ENCODE measurements at places on chromosomes 16 and 17.

GRCh38 chr17:14011740-14012405 is 57.4 kb upstream of the COX10 start:
- no peak for DNase-seq

DNA sequence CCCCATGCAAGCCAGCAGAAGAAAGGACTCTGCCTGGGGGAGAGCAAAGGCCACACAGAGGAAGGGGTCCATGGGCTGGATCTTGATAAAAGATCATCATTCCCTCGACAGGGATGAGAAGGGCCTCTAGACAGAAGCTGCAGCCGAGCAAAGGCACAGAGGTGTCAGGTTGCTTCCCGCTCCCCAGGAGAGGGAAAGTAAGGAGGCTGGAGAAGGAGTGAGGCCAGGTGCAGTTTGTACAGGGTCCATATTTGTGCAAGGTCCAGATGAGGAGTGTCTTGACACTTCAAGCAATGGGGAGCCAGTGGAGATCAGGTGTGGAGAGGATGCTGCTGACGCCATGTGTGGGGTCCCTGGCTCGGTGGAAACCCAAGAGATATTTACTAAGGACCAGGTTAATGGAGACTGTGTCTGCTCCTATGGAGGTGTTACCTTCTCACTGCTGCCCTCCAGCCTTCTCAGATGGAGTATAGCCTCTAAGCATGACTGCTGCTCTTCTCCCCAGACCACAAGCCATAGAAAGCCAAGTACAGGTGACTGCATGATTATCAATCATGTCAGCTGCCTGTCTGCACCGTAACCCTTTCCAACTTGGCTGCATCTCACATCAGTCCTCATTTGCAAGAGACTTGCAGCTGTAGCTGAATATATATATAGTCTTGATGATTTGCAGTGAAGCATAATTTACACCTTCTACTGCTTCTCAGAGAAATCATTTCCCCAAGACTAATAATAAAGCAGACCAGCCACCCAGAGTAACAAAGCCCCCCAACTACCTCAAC is 21.1 kb downstream of the GAS7 start:
- DNase-seq = no peak

DNA sequence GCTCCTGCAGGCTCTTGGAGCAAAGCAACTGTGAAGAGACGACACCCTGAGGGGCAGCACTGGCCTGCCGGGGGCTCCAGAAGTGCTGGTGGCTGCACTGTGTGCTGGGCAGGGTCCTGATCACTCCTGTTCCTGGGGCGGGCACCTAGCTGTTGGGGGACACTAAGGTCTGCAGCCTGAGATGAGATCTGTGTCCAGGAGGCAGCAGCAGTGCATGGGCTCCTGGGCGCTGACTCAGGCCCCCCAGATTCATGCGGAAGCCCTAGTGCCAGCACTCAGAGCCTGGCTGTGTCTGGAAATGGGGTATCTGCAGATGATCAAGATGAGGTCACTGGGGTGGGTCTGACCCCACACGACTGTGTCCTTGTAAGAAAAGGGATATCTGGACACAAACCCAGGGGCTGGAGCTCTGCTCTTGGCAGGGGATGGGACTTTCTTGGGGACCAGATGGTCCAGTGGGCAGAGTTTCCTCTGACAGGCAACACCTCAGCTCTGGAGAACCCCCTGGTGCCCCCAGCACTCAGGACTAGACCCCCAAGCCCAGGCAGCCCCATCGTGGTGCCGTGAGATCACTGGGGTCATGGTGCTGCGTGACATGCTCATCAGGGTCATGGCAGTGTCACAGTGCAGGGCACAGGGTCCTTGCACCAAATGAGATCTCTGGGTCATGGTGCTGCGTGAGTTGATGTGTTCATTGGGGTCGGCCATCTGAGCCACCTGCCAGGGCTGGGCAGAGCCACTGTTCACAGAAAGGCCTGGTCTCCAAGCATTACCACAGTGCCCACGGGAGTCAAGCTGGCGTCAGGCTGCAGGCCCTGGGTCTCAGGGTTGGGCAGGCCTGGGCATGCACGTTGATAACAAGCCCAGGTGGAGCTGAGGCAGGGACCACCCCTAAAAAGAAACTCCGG is 9.5 kb downstream of the FAAP100 start:
- DNase-seq = no peak

DNA sequence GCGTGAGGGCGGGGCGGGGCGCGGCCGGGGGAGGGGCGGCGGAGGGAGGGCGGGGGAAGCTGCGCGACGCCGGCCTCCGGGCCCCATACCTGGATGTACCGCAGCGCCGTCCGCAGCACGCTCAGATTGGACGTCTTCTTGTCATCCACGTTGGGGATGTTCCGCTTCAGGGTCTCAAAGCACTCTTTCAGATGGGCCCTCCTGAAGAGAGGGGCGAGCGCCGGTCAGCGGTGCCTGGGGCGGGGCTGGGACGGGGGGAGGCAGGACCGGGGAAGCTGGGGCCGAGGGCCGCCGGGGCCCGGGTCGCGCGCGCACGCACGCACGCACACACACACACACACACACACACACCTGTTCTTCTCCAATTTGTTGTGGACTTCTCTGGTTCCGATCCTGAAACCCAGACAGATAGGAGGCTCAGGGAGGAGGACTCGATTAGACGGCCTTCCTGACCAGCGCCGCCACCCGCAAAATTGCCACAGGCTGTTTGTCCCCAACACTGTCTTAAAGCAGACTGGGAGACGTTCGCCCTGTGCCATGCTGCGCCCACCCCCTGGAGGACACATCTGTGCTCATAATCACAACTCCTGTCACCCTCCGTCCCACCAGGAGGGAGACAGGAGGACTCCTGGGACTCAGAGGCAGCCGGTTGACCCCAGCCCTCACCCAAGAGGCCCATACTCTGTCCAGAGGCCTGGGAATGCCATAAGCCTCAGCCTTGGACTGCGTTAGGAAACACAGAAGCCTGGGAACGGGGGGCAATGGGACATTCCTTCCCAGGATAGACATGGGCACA is 6.7 kb downstream of the MNT start:
- DNase-seq = no peak

DNA sequence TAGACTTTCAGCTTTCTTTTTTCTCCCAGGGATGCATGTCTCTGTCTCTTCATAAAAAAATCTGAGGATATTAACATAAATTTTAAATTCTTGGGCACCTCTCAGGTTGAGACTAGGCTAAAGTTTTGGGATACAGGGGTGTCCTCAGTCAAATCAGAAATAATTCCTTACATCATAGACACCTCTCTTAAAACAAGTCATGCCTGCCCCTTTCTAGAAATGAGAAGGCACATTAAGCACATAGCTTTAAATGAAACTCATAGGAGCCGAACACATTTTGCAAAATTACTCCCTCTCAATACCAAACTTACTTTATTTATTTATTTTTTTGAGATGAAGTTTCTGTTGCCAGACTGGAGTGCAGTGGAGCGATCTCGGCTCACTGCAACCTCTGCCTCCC is 67.3 kb upstream of the BCAR1 start:
- no peak for DNase-seq

DNA sequence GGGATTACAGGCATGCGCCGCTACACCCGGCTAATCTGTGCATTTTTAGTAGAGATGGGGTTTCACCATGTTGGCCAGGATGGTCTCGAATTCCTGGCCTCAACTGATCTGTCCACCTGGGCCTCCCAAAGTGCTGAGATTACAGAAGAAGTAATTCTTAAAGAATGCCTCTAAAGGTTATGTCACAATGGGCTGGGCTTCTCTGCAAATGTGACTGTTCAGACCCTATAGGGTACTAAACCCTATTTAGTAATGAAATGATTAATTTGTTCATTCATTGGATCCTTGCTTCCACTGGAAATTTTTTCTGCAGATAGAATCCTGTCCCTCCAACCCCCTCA is 108.8 kb upstream of the CORO6 start:
- no peak for DNase-seq

DNA sequence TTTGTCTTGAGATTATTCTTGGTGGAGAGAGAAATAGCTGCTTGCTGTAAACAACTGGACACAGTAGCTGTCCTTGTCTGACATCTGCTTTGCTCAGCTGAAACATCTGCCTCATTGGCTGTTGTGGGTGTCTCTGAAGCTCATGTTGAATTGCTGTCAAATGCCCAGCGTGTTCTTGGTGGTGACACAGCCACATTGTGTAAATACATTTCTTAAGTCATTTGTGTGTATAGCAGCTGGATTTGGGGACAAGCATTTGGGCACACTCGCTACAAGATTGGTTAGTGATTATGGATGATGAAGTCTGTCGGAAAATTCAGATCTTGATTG is 5.3 kb downstream of the FAM234A start:
- no peak for DNase-seq

- DNase-seq = no peak
These were observed 49.1 kb downstream of the PHLPP2 start for GRCh38 chr16:71675380-71675779.

GRCh38 chr16:75820672-75821071 is 94.4 kb upstream of the CPHXL start:
- DNase-seq = no peak

DNA sequence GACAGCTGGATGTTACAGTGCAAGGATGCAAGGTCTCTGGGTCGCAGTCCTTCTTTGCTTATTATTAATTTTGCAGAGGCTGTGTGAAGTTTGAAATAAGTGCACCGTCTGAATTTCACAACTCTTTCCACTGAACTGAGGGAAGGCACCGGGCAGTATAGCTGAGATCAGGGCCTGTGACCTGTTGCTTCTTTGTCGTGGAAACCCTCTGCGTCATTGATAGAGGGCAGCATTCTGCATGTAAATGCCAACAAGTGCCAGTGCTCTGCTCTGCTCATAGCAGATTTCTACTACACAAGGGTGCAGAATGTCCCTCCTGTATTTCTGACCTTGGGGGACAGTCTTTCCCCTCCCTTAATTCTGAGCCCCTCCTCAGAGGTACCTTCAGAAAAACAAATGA is 26.0 kb downstream of the CD300LF start:
- DNase-seq = no peak

GRCh38 chr17:40633871-40634270 is 13.7 kb downstream of the SMARCE1 start:
- DNase-seq = no peak

- DNase-seq = no peak
These were observed 211.8 kb downstream of the SNX29 start for GRCh38 chr16:12188061-12188934.

DNA sequence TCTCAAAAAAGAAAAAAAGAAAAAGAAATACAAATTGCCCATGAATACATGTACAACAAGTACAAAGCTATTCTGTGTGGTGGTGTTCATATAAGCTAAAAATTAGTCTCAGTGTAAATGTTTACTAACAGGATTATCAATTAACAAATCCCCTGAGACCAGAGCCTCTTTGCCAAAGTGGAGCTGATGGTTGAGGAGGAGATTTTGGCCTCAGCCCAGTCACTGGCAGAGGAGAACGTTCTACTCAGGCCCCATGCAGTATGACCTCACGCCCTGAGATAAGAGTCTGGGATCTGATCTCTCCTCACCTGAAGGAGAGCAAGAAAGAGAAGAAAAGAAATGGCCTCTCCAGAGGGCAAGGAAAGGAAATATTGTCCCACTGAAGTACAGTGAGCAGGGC is 35.5 kb upstream of the NOL11 start:
- peak; percentile 24 for DNase-seq

DNA sequence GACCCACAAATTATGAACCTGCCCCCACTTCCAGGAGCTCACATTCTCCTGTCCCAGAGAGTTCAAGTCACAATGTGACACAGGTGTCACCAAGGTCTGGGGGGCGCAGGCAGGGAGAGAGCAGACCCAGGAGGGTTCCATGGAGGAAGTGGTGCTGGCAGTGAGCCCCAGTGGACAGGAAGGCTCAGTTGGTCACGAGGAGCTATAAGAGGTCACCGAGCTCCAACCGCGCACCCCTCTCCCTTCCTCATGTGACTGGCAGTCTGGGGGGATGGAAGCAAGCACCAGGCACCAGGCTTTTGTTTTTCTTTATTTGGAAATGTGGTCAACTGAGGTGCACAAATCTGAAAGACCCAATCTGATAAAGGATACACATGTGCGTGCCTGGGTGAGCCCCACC is 2.5 kb downstream of the ITGAD start:
- DNase-seq = no peak

GRCh38 chr17:77227461-77228240 is 86.9 kb downstream of the SEC14L1 start:
- DNase-seq = no peak

DNA sequence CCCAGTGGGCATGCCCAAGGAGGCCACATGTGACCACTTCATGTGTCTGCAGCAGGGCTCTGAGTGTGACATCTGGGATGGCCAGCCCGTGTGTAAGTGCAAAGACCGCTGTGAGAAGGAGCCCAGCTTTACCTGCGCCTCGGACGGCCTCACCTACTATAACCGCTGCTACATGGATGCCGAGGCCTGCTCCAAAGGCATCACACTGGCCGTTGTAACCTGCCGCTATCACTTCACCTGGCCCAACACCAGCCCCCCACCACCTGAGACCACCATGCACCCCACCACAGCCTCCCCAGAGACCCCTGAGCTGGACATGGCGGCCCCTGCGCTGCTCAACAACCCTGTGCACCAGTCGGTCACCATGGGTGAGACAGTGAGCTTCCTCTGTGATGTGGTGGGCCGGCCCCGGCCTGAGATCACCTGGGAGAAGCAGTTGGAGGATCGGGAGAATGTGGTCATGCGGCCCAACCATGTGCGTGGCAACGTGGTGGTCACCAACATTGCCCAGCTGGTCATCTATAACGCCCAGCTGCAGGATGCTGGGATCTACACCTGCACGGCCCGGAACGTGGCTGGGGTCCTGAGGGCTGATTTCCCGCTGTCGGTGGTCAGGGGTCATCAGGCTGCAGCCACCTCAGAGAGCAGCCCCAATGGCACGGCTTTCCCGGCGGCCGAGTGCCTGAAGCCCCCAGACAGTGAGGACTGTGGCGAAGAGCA is 4.4 kb downstream of the WFIKKN2 start:
- DNase-seq = no peak

- peak; percentile 88 for DNase-seq
These were observed 79.6 kb upstream of the CACNG5 start for GRCh38 chr17:66755101-66755943.

GRCh38 chr17:70327723-70328122 is 158.4 kb downstream of the KCNJ2 start:
- DNase-seq = no peak

DNA sequence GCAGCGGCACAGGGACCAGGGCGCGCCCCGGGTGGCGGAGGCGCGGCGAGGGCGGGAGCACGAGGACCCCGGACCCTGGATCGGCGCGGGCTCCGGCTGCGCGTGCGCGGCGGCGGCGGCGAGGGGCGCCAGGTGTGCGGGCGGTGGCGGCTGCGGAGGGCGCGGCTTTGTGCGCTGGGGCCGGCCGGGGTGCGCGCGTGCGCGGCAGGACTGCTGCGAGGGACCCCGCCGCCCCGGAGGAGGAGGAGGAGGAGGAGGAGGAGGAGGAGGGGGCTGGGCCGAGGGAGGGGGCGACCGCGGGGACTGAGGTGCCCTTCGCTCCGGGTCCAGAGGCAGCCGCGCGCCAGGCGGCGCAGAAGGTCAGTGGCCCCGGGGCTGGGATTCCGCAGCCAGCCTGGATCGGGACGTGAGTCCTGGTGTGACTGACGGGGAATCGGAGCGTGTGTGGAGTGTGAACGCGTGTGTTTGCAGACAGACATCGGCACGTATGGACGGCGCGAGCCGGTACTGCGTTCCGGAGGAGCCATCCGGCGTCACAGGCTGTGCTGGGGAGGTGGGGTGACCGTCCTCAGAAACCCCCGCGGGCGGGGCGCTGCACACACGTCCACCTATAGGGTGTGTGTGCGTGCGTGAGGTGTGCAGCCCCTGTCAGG is 19.5 kb upstream of the RAP1GAP2 start:
- DNase-seq = no peak

- no peak for DNase-seq
These were observed 16.6 kb downstream of the GPR179 start for GRCh38 chr17:38326996-38327792.

- DNase-seq = no peak
These were observed 2.7 kb downstream of the C16orf89 start for GRCh38 chr16:5062790-5063765.

GRCh38 chr17:81027038-81027437 is 7.9 kb upstream of the BAIAP2 start:
- no peak for DNase-seq
